ENCODE measurements at places on chromosomes 1 and 21.

GRCh38 chr1:87706779-87707228 lies 378.1 kb downstream of the LMO4 start:
- DNase-seq: no peak

DNA sequence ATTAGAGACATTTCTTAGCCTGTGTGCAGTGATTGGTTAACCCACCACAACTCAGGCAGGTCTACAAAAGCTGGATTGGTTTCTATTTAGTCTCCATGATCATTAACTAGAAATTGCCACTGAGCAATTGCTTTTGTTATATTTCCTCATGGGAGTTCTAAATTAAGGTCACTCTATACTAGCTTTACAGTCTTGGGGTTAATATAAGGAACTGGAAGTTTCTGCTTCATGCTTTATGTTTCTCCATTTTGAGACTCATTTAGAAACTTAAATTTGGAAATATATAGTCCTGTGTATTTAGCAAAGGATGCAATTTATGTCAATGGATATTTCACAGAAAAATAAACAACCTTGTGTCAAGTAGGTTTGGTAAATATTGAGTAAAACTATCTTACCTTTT lies 137.5 kb downstream of the HLX start:
- no peak for DNase-seq

DNA sequence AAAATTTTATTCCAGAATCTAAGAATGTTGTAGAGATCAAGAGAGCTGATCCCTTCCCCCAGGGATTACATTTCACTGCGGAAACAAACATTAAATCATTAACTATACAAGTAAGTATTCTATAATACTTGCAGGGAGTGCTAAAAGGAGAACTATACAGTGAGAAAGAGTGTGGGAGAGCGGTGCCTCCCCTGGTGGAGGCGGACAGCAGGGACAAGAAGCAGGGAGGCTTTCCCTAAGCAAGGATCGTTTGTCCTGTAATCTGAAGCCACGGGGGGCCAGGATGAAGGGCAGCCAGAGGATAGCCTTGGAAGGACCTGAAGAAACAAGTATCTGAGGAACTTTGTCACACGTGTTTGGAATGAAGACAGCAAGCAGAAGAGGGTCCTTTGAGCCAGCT lies 40.1 kb downstream of the SLC9C2 start:
- no peak for DNase-seq

- no peak for DNase-seq
Observed at GRCh38 chr1:109498161-109498801, 4.4 kb downstream of the CYB561D1 start.

DNA sequence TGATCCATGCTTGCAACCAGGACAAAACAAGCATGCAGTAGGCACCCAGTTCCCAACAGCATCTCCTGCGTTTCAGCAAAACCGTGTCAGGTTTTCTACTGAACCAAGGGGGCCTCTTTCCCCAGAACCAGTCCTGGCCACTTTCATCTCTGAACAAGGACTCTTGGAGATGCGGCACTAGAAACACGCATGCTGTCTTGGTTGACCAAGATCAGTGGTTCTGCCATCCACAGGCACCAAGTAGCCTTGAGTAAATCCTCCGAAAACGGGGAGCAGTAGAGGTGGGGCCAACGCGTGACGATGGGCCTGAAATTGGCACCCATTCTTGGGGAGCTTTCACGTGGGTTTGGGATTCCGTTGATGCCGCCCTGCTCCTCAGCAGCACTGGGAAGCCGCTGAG lies 62.5 kb upstream of the AJAP1 start:
- DNase-seq: no peak

DNA sequence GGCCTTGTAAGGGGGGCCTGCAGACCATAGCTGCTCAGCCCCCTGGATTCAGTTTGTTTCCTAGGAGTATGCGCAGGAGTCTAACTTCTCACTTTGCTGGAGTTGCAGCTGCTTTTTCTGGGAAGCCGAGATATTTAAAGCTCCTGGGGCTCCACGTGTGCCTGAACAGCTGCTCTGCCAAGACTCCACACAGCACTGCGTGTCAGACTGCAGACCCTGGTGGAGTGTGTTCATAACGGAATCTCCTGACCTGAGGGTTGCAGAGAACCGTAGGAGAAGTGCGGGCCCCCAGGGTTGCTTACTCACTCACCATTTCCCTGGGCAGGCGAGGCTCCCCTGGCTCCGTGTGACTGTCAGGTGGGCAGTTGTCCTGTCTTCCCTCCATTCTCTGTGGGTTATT lies 474.3 kb upstream of the TMPRSS15 start:
- no peak for DNase-seq

DNA sequence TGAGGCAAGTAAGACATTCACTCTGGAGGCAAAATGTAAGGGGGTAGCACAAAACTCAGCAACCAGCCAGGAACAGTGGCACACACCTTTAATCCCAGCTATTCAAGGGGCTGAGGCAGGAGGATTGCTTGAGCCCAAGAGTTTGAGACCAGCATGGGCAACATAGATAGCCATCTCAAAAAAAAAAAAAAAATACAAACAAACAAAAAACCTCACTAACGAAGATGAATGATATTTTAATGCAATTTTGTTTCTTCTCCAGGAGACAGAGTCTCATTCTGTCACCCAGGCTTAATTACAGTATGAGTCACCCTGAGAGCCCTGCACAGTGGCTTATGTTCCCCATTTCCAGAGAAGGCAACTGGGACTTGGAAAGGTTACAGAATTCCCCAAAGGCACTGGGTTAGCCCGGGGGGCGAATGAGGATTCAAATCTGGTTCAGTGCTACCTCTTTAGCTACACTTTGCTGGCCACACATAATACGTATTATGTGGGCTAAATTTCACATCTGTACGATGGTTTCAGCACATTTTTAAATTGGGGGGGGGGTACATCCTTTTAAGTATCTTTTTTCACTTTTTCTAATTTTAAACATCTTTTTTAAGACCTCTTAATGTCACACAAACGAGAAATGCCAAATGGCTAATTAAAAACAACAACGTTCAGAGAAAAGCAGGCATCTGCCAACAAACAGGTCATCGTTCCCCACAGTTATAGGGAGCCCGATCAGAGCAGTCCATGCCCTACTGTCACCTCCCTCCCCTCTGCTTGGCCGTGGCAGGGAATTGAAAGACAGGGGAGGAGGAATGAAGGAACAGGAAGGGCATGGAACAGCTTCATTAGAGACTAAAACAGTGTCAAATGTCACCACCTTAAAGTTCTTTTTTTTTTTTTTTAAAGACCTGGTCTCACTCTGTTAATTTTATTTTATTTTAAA lies 3.5 kb downstream of the CELA2A start:
- no peak for DNase-seq

Data from stimulated activated CD8-positive, alpha-beta memory T cell treated with anti-CD3 and anti-CD28 coated beads, Interleukin-4, amount 100 ng/mL, for 1 hour (primary cell).